ENCODE measurements at places on chromosomes 11 and 22.

DNA sequence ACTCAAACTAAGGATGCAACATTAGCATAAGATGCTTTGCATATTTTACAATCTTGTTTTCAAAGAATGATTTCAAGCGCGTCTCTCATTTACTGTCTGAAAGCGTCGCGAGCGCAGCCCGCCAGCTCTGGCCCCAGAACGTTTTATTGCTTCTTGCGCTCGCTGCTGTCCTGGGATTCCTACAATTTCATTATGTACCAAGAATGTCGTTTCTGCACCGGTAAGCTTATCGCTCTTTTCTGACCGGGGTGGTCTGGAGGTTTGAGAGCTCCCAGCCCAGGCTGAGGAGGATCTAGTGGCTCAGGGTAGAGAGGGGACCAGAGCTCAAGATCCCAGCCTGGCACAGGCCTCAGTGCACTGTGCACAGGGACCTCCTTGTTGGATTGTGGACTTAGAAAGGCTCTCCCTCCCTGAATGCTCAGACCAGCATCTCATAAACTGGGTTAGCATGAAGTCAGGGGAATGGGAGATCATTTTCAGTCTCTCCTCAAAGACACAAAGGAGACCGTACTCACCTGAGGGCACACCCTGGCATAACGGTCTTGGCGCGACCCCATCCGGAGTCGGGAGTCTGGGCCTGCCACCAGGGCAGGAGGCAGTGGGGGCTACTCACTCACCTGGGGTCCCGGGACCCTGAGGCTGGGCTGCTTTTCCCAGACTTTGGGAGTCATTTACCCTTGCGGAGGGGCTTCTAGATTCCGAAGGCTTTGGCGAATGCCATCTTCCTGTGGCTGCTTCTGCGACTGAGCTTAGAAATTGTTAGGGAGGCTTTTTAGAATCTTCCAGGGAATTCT is 817.4 kb downstream of the BRD1 start:
- no peak for DNase-seq

GRCh38 chr11:32960553-32961164 is 55.0 kb upstream of the DEPDC7 start:
- DNase-seq, result peak; percentile 60

GRCh38 chr11:2564008-2564530 is 119.3 kb downstream of the KCNQ1 start:
- DNase-seq, result no peak

- no peak for DNase-seq
These were observed 3.3 kb upstream of the EPS8L2 start for GRCh38 chr11:702462-703461.

- peak; percentile 72 for DNase-seq
These were observed 65.0 kb upstream of the TMEM45B start for GRCh38 chr11:129750343-129751292.

DNA sequence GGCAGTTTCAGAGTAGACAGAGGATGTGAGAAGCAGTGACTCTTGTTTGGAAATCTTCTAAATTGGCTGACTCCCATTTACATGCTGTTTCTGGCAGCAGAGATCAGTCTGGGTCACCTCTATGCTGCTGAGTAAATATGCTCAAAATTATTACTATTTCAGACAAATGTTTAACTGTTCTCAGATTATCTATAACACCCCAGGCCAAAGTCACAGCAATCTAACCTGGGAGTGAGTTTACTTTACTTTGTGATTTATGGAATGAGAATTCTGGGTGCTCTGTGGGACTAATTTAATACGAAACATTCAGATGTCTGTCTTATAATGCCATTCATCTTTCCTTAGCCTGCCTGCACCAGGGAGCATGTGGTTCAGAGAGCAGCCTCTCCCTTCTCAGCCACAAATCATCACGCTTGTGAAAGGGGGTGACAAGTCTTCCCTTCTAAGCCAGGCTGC is 282.5 kb upstream of the MPPED2 start:
- DNase-seq, result no peak

All from endothelial cell of umbilical vein (primary cell).